ENCODE measurements at places on chromosomes 12 and 14. TPM values are rescaled to one million over a fixed set of nuclear protein-coding genes. Genes with fewer than 3 reads are reported as not detected.

- no peaks in the 10 kb centered on the region for H3K4me1 ChIP-seq
- H3K4me3 ChIP-seq = no peak within 1 kb of the TSS
- DNase-seq = no peak
- no peak within 1 kb of the TSS for H3K27ac ChIP-seq
These were observed at the start of gene KCNA5 for GRCh38 chr12:5043589-5044419. Gene KCNA5, plus strand, starts transcription at chr12:5043879. Its CDS starts 269 bp downstream, at chr12:5044148.

DNA sequence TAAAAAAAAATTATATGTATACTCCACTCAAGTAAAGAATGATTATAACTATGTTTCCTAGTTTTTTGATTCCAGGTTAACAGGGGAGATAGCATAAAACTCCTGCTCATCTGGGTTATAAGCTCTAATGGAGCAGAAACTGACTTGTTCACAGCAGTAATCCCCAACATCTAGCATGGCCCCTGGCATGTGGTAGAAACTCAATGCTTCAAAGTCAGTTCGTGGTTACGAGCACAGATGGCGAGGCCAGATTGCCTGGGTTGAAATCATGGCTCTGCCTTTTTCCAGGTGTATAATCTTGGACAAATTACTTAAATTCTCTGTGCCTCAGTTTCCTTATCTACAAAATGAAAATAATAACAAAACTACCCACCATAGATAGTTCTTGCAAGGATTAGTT is 183.8 kb downstream of the TTC7B start:
- H3K4me3 ChIP-seq = no peak overlapping the region
- H3K27me3 ChIP-seq = no peaks in the 10 kb centered on the region
- H3K4me1 ChIP-seq = peaks cover 12% of the 10 kb centered on the region
- no peak for DNase-seq

GRCh38 chr12:49292729-49293055 is 2.3 kb upstream of the PRPH start:
- H3K4me3 ChIP-seq = no peak overlapping the region
- H3K27ac ChIP-seq = no peak overlapping the region
- H3K36me3 ChIP-seq = no peaks in the 10 kb centered on the region
- H3K27me3 ChIP-seq = no peaks in the 10 kb centered on the region

GRCh38 chr12:116515684-116516083 is 43.5 kb upstream of the MAP1LC3B2 start:
- H3K27ac ChIP-seq = no peak overlapping the region
- no peaks in the 10 kb centered on the region for H3K27me3 ChIP-seq
- no peak for DNase-seq
- H3K4me3 ChIP-seq = no peak overlapping the region
- H3K36me3 ChIP-seq = no peaks in the 10 kb centered on the region

The SPTB gene
- total RNA-seq = 2.1 TPM

The CARMIL3 gene
- 0.20 TPM for total RNA-seq

The RAB15 gene
- total RNA-seq = 0.66 TPM

Measured in MCF 10A (cell line).